Ascending aorta (tissue), 2 donors: ENCODE measurements at places on chromosomes 2 and 18. TPM values are rescaled to one million over a fixed set of nuclear protein-coding genes. Genes with fewer than 3 reads are reported as not detected.
A peak's percentile ranks its signal among the peaks of the same experiment; 100 is the strongest.

GRCh38 chr18:75231053-75231406 is 20.4 kb downstream of the TSHZ1 start:
- H3K36me3 ChIP-seq = no peaks in the 10 kb centered on the region
- no peak overlapping the region for H3K4me3 ChIP-seq
- peaks cover 7% of the 10 kb centered on the region for H3K4me1 ChIP-seq
- no peak overlapping the region for H3K27ac ChIP-seq
- H3K27me3 ChIP-seq = no peaks in the 10 kb centered on the region

DNA sequence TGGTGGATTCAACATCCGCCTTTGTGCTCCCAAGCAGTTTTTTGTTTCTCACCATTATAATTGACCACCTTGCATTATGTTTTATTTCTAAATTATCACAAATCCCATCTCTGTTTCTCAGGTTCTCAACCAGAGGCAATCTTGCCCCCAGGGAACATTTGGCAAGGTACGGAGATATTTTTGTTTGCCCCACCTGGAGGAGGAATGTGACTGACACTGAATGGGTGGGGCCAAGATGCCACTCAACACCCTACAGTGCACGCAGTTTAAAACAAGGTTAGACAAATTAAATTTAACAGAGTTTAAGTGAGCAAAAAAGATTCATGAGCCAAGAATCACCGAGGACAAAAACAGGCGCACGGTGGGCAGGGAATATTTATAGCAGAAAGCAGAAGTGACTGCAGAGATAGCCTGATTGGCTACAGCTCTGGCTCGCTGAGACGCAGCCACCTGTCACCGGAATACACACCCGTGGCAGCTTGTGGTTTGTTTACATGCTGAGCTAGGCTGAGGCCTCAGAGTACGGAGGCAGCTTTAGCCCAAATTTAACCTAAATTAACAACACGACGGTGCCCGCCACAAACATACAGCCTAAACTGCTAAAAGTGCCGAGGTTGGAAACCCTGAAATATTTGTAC is 150.0 kb upstream of the ALKAL2 start:
- no peak overlapping the region for H3K4me3 ChIP-seq
- H3K4me1 ChIP-seq = no peaks in the 10 kb centered on the region
- H3K27ac ChIP-seq = no peak overlapping the region

- H3K4me3 ChIP-seq = no peak overlapping the region
- no peaks in the 10 kb centered on the region for H3K4me1 ChIP-seq
- H3K27me3 ChIP-seq = no peaks in the 10 kb centered on the region
- H3K36me3 ChIP-seq = no peaks in the 10 kb centered on the region
- DNase-seq = no peak
Observed at GRCh38 chr18:35413163-35413511, 36.0 kb upstream of the ZNF396 start.

The NR4A2 gene
- 8.7 TPM for total RNA-seq

- no peak overlapping the region for H3K27ac ChIP-seq
- H3K36me3 ChIP-seq = no peaks in the 10 kb centered on the region
- H3K4me1 ChIP-seq = no peaks in the 10 kb centered on the region
- DNase-seq = no peak
- no peak overlapping the region for H3K4me3 ChIP-seq
Observed at GRCh38 chr2:154882725-154883124, 184.2 kb downstream of the KCNJ3 start.

GRCh38 chr18:54360406-54360805 is 2.7 kb downstream of the C18orf54 start:
- no peaks in the 10 kb centered on the region for H3K27me3 ChIP-seq
- DNase-seq = no peak
- no peaks in the 10 kb centered on the region for H3K4me1 ChIP-seq
- H3K27ac ChIP-seq = no peak overlapping the region
- H3K36me3 ChIP-seq = no peaks in the 10 kb centered on the region

The SPP2 gene
- not detected for total RNA-seq

- H3K27me3 ChIP-seq = no peaks in the 10 kb centered on the region
- H3K4me1 ChIP-seq = no peaks in the 10 kb centered on the region
- DNase-seq = no peak
- no peak overlapping the region for H3K27ac ChIP-seq
- no peak overlapping the region for H3K4me3 ChIP-seq
Observed at GRCh38 chr18:24683925-24684324, 223.5 kb downstream of the HRH4 start.

The TRIM54 gene
- not detected for total RNA-seq

GRCh38 chr18:80254971-80255500 is 7.7 kb upstream of the PARD6G start:
- no peak for DNase-seq
- H3K27ac ChIP-seq = no peak overlapping the region
- H3K36me3 ChIP-seq = no peaks in the 10 kb centered on the region
- no peak overlapping the region for H3K4me3 ChIP-seq

The TUBA3E gene
- not detected for total RNA-seq

- H3K27me3 ChIP-seq = no peaks in the 10 kb centered on the region
- no peak overlapping the region for H3K27ac ChIP-seq
- DNase-seq = no peak
Observed at GRCh38 chr18:79916546-79917168, 34.8 kb downstream of the SLC66A2 start.

- no peaks in the 10 kb centered on the region for H3K36me3 ChIP-seq
- no peak overlapping the region for H3K4me3 ChIP-seq
- no peaks in the 10 kb centered on the region for H3K27me3 ChIP-seq
- no peak for DNase-seq
Observed at GRCh38 chr2:230557065-230557464, 141.1 kb downstream of the SP100 start.

GRCh38 chr18:24600076-24600654 is 139.7 kb downstream of the HRH4 start:
- no peaks in the 10 kb centered on the region for H3K36me3 ChIP-seq
- H3K4me1 ChIP-seq = no peaks in the 10 kb centered on the region
- no peak for DNase-seq
- no peak overlapping the region for H3K4me3 ChIP-seq
- no peak overlapping the region for H3K27ac ChIP-seq

- H3K4me1 ChIP-seq = no peaks in the 10 kb centered on the region
- no peaks in the 10 kb centered on the region for H3K27me3 ChIP-seq
- DNase-seq = no peak
- H3K4me3 ChIP-seq = no peak overlapping the region
Observed at GRCh38 chr18:49023271-49023937, 72.6 kb upstream of the SMAD7 start.

The CXCR1 gene
- not detected for total RNA-seq

DNA sequence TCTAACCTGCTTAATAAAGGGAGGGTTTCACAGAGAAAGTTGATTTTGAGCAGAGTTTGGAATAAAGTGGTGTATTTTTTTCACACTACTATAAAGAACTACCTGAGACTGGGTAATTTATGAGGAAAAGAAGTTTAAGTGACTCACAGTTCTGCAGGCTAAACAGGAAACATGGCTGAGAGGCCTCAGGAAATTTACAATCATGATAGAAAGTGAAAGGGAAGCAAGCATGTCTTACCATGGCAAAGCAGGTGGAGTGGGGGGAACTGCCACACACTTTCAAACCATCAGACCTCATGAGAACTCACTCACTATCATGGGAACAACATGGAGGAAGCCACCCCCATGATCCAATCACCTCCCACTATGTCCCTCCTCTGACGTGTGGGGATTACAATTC is 546.7 kb downstream of the EPHA4 start:
- no peaks in the 10 kb centered on the region for H3K36me3 ChIP-seq
- H3K4me3 ChIP-seq = no peak overlapping the region
- no peak overlapping the region for H3K27ac ChIP-seq
- H3K4me1 ChIP-seq = no peaks in the 10 kb centered on the region

DNA sequence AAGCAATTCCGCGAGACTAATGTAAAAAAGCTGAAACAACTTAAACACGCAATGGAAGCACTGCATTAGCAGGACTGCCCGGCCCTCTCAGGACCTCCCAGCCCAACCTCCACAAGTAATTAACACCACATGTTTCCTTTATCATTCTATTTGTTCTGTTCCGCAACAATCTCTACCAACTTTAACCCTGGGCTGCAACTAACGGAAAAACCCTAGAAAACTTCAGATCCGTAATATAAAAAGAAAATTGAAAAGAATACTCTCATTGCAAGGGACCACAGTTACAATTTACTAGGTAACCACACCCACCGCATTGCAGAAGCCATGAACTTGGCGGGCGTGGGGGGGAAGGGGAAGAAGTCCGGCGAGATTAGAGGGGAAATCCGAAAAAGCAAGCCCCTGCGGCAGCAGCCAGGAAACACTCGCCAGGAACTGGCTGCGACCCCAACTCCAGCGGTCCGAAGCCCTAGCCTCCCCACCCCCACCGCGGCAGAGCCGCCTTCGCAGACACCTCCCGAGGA is 1.2 kb downstream of the EPB41L3 start:
- no peak overlapping the region for H3K27ac ChIP-seq
- H3K4me3 ChIP-seq = peak overlapping the region; percentile 61
- no peaks in the 10 kb centered on the region for H3K36me3 ChIP-seq
- no peaks in the 10 kb centered on the region for H3K27me3 ChIP-seq
- DNase-seq = no peak

DNA sequence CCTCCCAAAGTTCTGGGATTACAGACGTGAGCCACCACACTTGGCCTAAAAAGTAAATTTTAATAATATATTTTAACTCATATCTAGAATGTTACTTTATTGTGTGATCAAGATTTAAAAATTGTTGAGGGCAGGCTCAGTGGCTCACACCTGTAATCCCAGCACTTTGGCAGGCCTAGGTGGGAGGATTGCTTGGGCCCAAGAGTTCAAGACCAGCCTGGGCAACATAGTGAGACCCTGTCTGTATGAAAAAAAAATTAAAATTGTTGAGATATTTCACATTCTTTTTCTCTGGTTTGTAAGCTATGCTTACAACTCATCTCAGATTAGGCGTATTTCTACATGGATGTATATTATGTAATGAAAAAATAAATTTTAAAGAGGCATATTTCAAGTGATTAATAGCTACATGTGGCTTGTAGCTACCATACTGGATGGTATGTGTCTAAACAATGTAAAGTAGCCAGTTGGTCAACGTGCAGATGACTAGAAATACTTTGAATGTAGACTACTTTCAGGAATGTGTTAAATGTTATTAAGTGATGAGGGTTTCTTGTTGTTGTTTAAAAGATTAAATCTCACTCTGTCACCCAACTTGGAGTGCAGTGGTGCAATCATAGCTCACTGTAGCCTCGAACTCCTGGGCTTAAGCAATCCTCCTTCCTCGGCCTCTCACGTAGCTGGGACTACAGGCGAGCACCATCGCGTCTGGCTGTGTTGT is 5.9 kb downstream of the RAB10 start:
- no peak for DNase-seq
- H3K27ac ChIP-seq = no peak overlapping the region
- no peaks in the 10 kb centered on the region for H3K27me3 ChIP-seq
- peaks cover 38% of the 10 kb centered on the region for H3K4me1 ChIP-seq

- H3K27ac ChIP-seq = no peak overlapping the region
- H3K4me1 ChIP-seq = peaks cover 2% of the 10 kb centered on the region
- no peaks in the 10 kb centered on the region for H3K36me3 ChIP-seq
- DNase-seq = no peak
- H3K27me3 ChIP-seq = no peaks in the 10 kb centered on the region
Observed at GRCh38 chr2:67851956-67852824, 210.6 kb downstream of the C1D start.

- no peak overlapping the region for H3K4me3 ChIP-seq
- H3K27ac ChIP-seq = no peak overlapping the region
- no peak for DNase-seq
- H3K27me3 ChIP-seq = no peaks in the 10 kb centered on the region
- H3K36me3 ChIP-seq = no peaks in the 10 kb centered on the region
Observed at GRCh38 chr2:109110170-109110569, 18.8 kb upstream of the SH3RF3 start.

The RPL37A gene
- 493 TPM for total RNA-seq

The ARHGAP25 gene
- 8.3 TPM for total RNA-seq

GRCh38 chr18:63298400-63299365 is 20.9 kb downstream of the BCL2 start:
- H3K36me3 ChIP-seq = no peaks in the 10 kb centered on the region
- H3K4me3 ChIP-seq = no peak overlapping the region
- no peak overlapping the region for H3K27ac ChIP-seq
- no peaks in the 10 kb centered on the region for H3K27me3 ChIP-seq
- no peak for DNase-seq

DNA sequence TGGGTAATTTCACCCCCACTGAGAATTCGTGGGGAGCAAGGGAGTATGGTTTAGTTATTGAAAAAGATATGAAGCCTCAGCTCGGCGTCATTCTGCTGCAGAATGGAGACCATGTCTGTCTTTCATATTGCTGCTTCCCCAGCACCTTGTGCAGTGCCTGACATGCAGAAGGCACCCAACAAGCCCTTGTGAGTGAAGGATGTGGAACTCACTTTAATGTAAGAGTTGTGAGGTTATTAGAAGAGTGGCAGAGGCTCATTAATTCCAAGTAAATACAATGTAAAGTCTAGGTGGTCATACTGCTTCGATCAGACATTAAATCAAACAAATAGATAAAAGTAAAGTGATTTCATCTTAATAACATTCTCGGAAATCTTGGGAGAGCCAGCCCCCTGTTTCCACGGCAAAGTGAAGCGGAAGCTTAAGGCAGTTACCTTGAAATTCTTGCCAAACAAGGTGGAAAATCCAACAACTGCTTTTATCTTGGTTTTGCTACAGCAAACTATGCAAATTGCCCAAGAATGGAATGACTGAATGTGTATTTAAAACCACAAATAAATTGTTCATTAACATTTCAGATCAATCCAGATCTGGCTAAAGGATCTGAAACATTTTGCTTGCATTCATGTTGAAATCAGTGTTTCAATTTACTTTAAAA is 9.6 kb downstream of the CFAP221 start:
- H3K4me1 ChIP-seq = no peaks in the 10 kb centered on the region
- H3K36me3 ChIP-seq = no peaks in the 10 kb centered on the region
- no peaks in the 10 kb centered on the region for H3K27me3 ChIP-seq
- H3K27ac ChIP-seq = no peak overlapping the region
- no peak overlapping the region for H3K4me3 ChIP-seq

- H3K4me3 ChIP-seq = no peak overlapping the region
- peaks cover 22% of the 10 kb centered on the region for H3K36me3 ChIP-seq
Observed at GRCh38 chr2:119338826-119339561, 27.6 kb downstream of the C2orf76 start.

- H3K4me1 ChIP-seq = no peaks in the 10 kb centered on the region
- no peak overlapping the region for H3K4me3 ChIP-seq
Observed at GRCh38 chr2:6952101-6952500, 34.9 kb downstream of the RNF144A start.

- H3K27ac ChIP-seq = no peak overlapping the region
- H3K4me1 ChIP-seq = no peaks in the 10 kb centered on the region
- H3K36me3 ChIP-seq = no peaks in the 10 kb centered on the region
- H3K27me3 ChIP-seq = no peaks in the 10 kb centered on the region
Observed at GRCh38 chr2:200147371-200147770, 159.1 kb upstream of the SPATS2L start.

DNA sequence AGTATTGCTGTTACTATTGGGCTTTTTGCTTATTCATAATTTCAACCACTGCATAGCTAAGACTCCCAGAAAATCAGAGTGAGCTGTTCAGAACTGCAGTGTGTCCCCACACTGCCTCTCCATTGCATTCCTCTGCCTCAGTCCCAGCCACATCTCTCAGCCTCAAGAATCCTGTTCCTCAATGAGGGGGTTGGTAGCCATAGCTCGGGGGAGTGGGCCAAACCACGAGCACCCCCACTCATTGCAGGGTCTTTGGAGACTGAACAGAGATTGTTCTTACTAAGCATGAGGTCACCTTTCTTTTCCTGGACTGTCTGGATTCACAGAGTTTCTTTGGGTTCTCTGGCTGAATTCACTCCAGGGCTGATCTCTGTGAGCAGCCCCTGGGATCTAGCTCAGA is 161.1 kb downstream of the GFPT1 start:
- no peak overlapping the region for H3K4me3 ChIP-seq
- H3K27me3 ChIP-seq = no peaks in the 10 kb centered on the region
- DNase-seq = no peak
- H3K27ac ChIP-seq = no peak overlapping the region
- H3K4me1 ChIP-seq = peaks cover 5% of the 10 kb centered on the region
